ENCODE measurements at places on chromosomes 11 and 22. TPM values are rescaled to one million over a fixed set of nuclear protein-coding genes. Genes with fewer than 3 reads are reported as not detected.

DNA sequence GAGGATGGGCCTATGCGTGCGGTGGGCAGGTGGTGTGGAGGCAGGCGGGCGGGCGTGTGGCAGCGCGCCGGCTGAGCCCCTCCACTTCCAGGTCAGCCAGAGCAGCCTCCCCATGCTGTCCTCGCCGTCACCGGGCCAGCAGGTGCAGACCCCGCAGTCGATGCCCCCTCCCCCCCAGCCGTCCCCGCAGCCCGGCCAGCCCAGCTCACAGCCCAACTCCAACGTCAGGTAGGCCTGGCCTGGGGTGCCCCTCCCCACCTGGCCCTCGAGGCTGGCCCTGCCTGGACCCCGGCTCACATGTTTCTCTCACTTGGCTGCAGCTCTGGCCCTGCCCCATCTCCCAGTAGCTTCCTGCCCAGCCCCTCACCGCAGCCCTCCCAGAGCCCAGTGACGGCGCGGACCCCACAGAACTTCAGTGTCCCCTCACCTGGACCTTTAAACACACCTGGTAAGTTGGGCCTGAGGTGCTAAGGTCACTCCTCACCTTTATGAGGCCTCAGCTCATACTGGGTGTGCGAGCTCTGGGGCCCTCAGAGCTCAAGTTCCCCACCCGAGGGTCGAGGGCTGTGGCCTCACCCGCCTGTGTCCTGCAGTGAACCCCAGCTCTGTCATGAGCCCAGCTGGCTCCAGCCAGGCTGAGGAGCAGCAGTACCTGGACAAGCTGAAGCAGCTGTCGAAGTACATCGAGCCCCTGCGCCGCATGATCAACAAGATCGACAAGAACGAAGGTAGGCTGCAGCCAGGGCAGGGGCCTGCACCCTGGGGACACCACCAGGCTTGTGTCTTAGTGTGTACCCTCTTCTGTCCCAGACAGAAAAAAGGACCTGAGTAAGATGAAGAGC is 75.3 kb downstream of the MED15 start:
- H3K4me3 ChIP-seq, result no peak overlapping the region
- no peaks in the 10 kb centered on the region for H3K4me1 ChIP-seq
- H3K36me3 ChIP-seq, result peaks cover 9% of the 10 kb centered on the region
- no peak overlapping the region for H3K27ac ChIP-seq

DMC1 gene
- total RNA-seq, result 11.2 TPM

DNA sequence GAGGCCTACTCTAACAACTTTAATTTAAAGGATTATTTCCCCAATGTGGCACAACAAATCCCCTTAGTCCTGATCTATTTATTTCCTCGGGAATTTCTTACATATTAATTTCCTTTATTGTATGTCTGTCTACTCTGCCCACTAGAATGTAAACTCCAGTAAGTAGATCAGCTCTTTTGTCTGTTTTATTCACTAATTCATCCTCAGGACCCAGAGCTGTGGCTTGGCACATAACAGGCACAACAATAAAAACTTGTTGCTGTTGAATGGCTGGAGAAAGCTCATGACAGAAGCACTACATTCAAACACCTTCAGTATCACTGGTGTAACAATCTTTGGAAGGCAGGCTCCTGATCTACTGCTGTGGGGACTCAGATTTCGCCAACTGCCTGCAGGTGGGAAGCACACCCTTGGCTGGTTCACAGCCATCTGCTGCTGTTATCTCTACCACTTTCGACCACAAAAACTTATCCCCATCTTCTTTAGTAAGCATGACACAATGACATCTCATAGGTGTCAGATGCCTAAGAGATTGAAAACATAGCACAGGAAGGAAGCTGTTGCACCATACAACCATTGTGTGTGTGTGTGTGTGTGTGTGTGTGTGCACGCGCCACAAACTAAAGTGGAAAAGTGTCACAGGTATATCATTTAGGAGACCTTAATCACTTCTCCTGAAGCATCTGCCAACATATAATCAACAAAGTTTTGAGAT is 11.9 kb downstream of the HIRA start:
- DNase-seq, result peak; percentile 42
- no peaks in the 10 kb centered on the region for H3K27me3 ChIP-seq
- H3K36me3 ChIP-seq, result peaks cover 15% of the 10 kb centered on the region
- peak overlapping the region; percentile 79 for H3K27ac ChIP-seq
- H3K4me3 ChIP-seq, result peak overlapping the region; percentile 67

DNA sequence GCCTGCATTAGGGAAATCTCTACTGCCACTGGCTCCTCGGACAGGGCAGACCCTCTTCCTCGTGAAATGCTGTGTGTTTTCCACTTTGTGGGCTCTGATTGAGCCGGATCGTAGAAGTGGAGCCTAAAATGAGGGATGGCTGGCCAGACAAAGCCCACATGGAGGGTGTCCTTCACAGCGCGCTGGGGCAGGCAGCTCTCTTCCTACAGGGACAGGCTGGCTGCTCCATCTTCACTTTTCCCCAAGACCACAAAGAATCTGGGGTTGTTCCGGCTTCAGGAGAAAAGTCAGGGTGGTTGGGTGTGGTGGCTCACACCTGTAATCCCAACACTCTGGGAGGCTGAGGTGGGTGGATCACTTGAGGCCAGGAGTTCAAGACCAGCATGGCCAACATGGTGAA is 94.9 kb downstream of the MORC2 start:
- no peak overlapping the region for H3K4me3 ChIP-seq
- no peak for DNase-seq
- H3K27me3 ChIP-seq, result no peaks in the 10 kb centered on the region
- H3K36me3 ChIP-seq, result no peaks in the 10 kb centered on the region

B4GALNT4 gene
- 5.1 TPM for total RNA-seq

GRCh38 chr11:102600666-102601065 is 24.5 kb downstream of the MMP20 start:
- no peaks in the 10 kb centered on the region for H3K36me3 ChIP-seq
- no peaks in the 10 kb centered on the region for H3K27me3 ChIP-seq
- H3K27ac ChIP-seq, result peak overlapping the region; percentile 34
- H3K4me3 ChIP-seq, result no peak overlapping the region

DNA sequence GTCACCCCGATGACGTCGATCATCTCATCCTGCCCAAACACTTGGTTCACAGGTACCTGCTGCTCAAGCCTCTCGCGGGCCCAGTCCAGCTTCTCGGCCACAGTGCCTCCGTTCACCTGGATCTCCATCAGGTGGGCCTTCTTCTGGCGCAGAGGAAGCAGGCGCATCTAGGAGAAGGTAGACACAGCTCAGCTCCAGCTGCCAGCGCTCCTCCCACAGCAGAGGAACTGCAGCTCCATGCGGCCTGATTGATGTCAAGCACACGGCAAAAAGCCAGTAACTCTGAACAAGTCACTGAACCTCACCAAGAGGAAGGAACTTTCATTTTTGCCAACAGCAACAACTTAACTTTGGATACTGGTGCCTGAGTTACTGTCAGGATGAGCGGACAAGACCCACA is 4.0 kb downstream of the RPL3 start:
- peak overlapping the region; percentile 99 for H3K4me3 ChIP-seq
- no peak overlapping the region for H3K27ac ChIP-seq
- no peaks in the 10 kb centered on the region for H3K27me3 ChIP-seq
- DNase-seq, result no peak
- peaks cover 50% of the 10 kb centered on the region for H3K4me1 ChIP-seq

DNA sequence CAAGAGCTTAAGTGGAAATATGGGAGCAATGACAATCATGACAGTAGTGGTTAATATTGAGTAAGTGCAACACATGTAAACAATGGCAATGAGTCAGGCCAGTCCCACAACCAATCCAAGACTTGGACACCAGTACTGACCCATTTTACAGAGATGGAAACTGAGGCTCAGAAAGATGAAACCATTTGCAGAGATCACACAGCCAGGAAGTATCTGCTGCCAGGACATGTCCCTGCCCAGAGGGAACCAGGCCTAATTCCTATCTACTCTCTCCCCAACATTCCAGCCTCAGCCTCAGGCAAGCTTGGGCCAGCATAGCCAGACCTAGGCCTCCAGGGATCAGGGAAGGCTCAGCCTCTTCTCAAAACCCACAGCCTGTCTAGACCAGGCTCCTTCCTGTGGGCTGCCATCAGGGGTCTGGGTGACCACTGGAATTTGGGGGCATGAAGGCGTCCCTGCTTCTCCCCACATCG is 395.1 kb downstream of the MN1 start:
- H3K27ac ChIP-seq, result no peak overlapping the region
- H3K27me3 ChIP-seq, result no peaks in the 10 kb centered on the region
- H3K4me3 ChIP-seq, result no peak overlapping the region
- H3K4me1 ChIP-seq, result peaks cover 4% of the 10 kb centered on the region

IGLL1 gene
- total RNA-seq, result not detected

GRCh38 chr11:30825723-30826122 is 239.6 kb upstream of the MPPED2 start:
- no peak overlapping the region for H3K4me3 ChIP-seq
- H3K27ac ChIP-seq, result no peak overlapping the region
- DNase-seq, result no peak
- H3K4me1 ChIP-seq, result no peaks in the 10 kb centered on the region
- no peaks in the 10 kb centered on the region for H3K36me3 ChIP-seq

SAA4 gene
- total RNA-seq, result not detected

DNA sequence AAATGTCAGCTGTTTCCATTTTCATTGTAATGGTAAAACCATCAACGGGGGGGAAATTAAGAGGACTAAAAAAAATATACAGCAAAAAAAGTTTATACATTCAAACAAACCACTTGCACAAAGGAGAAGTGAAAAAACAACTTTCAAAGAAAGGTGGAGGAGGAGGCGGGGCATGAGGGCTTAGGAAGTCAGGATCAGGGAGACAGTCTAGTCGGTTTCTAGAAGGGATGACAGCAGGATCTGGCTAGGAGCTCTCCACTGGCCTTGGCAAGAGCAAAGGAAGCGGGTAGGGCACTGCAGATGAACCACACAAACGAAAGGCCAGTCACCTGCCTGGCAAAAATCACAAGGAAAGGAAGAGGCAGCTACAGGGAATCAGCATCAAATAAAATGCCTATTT is 31.0 kb downstream of the NAP1L4 start:
- no peak for DNase-seq
- H3K4me1 ChIP-seq, result peaks cover 16% of the 10 kb centered on the region
- H3K4me3 ChIP-seq, result no peak overlapping the region
- H3K27me3 ChIP-seq, result no peaks in the 10 kb centered on the region

DNA sequence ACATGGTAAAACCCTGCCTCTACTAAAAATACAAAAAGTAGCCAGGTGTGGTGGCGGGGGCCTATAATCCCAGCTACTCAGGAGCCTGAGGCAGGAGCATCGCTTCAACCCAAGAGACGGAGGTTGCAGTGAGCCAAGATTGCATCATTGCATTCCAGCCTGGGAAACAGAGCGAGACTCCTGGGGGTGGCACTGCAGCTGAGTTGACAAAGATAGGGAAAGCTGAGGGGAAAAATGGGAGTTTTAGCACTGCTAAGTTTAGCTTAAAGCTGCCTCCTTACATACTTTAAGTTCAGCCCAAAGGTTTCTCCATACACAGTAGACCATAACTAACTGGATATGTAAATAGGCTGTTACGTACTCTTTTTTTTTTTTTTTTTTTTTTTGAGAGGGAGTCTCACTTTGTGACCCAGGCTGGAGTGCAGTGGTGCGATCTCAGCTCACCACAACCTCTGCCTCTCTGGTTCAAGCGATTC is 9.0 kb upstream of the USP28 start:
- no peak overlapping the region for H3K4me3 ChIP-seq
- no peak for DNase-seq
- H3K27ac ChIP-seq, result no peak overlapping the region
- no peaks in the 10 kb centered on the region for H3K4me1 ChIP-seq
- H3K27me3 ChIP-seq, result peaks cover 7% of the 10 kb centered on the region

CNGA4 gene
- total RNA-seq, result 0.10 TPM

ASPHD2 gene
- 23.5 TPM for total RNA-seq

Data from activated T-helper 1 cell treated with anti-CD3 and anti-CD28 coated beads, Interleukin-12 subunit alpha, Interleukin-12 subunit beta, Interleukin-2, Interleukin-4 antibody, amounts not matched to agents 30 ng/mL and 10 ng/mL and 1 ng/mL, durations not matched to agents 14 hours and 24 hours and 36 hours (primary cell).